ENCODE measurements at places on chromosomes 5 and 9.

DNA sequence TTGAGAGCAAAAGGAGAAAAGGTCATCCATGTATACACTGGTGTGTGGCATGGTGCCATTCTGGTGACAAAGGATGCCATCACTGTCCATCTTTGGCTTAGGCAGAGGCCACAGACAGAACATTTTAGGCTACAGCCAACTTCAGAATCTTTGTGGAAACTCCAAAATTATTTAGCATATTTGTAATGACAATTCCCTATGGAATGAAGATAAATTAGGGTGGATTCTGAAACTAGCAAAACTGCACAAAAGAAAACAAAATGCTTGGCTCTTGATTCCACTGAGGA lies 92.5 kb downstream of the FBXW11 start:
- no peak for DNase-seq

DNA sequence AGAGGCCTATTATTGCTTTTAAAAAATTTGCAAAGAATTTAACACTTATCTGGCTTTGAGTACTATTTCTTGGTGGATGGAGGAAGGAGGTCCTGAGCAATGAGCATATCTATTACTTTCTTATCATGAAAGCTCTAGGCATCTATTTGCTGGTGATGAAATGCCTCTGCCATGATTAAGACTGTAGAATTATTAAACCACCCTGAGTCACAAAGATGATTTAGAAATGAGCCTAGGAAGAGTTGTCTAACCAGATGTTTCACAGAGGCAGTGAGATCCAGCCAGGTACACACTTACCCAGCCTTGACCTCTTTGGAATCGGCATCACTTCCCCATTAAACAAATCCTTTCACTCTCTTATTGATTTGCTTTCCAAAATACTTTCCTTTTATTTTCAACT lies 304.4 kb upstream of the KIF2A start:
- no peak for DNase-seq

- DNase-seq, result no peak
These were observed 65.4 kb downstream of the ZNF618 start for GRCh38 chr9:113941526-113941925.

GRCh38 chr9:89407070-89407469 lies 88.8 kb downstream of the SECISBP2 start:
- DNase-seq, result no peak

- no peak for DNase-seq
These were observed 24.6 kb downstream of the TUT7 start for GRCh38 chr9:86329649-86330048.

GRCh38 chr9:136862849-136863622 lies 3.1 kb downstream of the EDF1 start:
- DNase-seq, result no peak

- DNase-seq, result no peak
These were observed 401.4 kb downstream of the PSAT1 start for GRCh38 chr9:78698371-78698770.

- DNase-seq, result no peak
These were observed 61.4 kb upstream of the RANBP6 start for GRCh38 chr9:6076851-6077250.

DNA sequence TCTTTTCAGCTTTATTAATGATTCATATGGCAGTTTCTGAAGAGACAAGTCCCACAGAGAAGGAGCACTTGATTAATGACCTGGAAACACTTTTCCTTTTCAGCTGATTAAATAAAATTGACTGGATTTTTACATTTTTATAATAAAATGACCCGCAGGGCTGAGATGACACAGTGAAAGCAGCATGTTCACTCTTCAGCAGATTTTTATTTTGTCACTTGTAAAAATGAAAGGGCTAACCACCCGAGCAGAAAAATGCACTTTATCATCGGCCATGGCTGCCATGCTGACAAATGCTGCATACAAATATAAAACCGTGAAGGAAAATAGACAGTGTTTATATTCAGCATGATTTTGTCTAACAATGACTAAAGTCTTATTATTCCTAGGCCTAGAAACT lies 321.6 kb upstream of the ITGA1 start:
- peak; percentile 58 for DNase-seq

GRCh38 chr5:81893961-81894360 lies 77.9 kb upstream of the ATG10 start:
- DNase-seq, result no peak

GRCh38 chr9:98691890-98692289 lies 16.8 kb downstream of the GABBR2 start:
- DNase-seq, result no peak

GRCh38 chr9:110668570-110669167 lies at the start of gene MUSK:
Gene MUSK, plus strand, starts transcription at chr9:110668791. Its CDS starts 114 bp downstream, at chr9:110668905.
- no peak for DNase-seq

DNA sequence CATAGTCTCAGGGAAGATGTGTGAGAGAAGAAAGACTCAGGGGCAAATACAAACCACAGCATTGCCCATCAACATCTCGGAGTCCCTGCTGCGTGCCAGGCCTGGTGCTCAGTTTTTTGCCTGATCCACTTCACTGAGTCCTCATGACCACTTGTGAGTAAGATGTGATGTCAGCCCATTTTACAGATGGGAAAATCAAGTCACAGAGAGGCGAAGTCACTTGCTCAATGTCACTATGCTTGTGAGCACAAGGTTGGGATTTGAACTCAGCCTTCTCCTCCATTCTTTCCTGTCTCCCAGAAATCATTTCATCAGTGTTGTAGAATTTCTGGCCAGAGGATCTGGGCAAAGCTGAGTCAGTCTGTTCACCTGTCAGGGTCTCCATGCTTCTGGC lies 34.6 kb upstream of the PSD2 start:
- DNase-seq, result no peak

DNA sequence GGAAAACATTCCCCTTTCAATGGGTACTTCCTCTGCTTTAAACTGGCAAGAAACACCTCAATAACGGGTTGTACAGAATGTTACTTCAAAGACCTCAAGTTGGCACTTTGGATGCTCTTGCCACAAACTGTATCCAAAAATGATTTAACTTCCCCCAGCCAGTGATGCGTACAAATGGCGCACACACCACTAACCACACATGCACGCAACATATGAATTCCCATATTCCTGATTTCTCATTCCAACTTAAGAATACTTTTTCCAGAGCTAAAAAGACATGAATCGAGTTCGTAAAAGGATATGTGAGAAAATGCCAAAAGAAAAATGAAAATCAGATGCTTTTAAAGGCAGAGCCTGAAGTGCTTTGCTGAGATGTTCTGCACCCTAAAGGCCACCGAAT lies 388.0 kb upstream of the PIK3R1 start:
- no peak for DNase-seq

DNA sequence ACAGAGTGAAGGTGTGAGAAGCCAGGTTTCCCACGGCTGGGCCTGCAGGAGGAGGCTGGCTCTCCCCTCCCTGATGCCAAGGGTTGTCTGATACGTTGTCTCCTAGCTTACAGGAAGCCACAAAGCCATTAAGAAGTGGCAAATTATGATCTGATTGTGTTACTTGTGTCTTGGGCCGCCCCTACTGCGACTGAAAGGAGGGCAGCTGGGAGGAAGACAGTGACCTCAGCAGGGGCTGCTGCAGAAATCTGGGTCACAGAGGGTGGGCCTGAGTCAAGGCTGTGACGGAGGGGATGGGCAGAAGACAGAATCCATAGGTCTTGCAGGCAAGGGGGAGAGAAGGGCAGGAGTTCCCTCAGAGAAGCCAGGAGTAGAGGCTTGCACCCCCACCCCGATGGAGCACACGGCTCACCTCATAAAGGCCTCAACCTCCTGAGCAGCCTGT lies 145.0 kb downstream of the FSTL4 start:
- DNase-seq, result no peak

GRCh38 chr5:150605546-150605945 lies 34.9 kb upstream of the SYNPO start:
- DNase-seq, result no peak

- DNase-seq, result no peak
These were observed 519.6 kb upstream of the SEMA6A start for GRCh38 chr5:117094114-117094815.

- no peak for DNase-seq
These were observed 189.2 kb downstream of the IRX1 start for GRCh38 chr5:3784854-3785253.

GRCh38 chr9:123480096-123480495 lies 124.1 kb downstream of the CRB2 start:
- no peak for DNase-seq

DNA sequence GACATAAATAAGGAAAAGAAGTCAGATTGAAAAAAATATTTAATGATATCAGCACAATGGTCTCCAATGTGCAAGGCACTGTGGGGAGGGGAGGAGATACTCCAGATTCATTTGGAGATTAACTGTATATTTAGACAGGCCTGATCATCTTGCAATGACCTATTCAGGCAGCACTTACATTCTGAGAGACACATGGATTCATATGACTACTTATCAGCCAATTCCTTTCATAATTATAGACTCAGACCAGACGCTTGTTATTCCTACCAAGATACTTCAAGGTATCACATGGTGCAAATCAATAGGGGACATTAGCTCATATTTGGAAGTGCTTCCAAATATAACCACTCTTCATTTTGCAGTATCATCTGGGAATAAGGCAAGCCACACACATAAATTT lies 153.5 kb upstream of the TARS1 start:
- DNase-seq, result no peak

- no peak for DNase-seq
These were observed 10.1 kb downstream of the PHF2 start for GRCh38 chr9:93586290-93587057.

DNA sequence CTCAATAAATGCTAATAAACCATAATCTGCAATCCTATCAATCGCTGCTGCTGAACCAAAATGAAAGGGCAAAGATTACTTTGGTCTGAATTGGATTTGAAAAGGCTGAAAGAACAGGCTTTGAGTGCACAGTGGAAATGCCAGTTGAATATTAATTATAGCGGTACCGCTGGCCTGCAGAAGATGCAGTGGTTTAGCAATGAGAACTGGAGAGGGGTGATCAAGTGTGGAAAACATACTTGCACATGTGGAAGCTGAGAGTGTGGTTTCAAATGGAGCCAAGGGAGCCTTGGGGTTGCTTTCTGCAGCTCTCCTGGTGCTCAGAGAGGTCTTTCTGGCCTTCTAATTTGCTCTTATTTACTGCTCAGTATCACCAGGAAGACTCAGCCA lies 133.9 kb downstream of the PTTG1 start:
- no peak for DNase-seq

- peak; percentile 91 for DNase-seq
These were observed 361.4 kb upstream of the RFX3 start for GRCh38 chr9:3887221-3887653.

DNA sequence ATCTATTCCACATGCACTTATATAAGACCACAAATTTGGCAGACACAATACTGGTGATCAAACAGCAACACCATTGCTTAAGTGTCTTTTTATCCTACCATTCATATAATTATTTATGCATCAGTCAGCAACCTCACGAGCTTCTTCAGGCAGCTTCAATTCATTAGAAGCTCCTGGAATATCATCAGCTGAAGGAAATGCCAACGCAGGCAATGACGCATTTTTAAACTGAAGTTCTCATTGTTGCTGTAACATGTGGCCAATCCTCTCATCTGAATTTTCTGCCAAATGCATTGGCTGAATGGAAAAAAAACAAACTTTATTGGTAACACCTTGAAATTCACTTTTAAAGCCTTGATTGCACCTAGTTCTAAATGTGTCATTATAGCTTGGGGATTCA lies 376.4 kb upstream of the RGMB start:
- no peak for DNase-seq

- DNase-seq, result no peak
These were observed 40.2 kb downstream of the SLC1A3 start for GRCh38 chr5:36646507-36647023.

- no peak for DNase-seq
These were observed 5.1 kb downstream of the MGAT1 start for GRCh38 chr5:180797256-180798192.

Data from NCI-H1105 treated with DMSO at 0.1 percent for 48 hours (cell line).